ENCODE measurements at places on chromosomes 4 and X.

- no peak for DNase-seq
Measured at GRCh38 chr4:177737387-177737940, 295.2 kb upstream of the AGA start.

GRCh38 chrX:41607264-41607832 is 81.4 kb upstream of the GPR34 start:
- DNase-seq = no peak

- no peak for DNase-seq
Measured at GRCh38 chr4:157121401-157121800, 45.5 kb downstream of the GLRB start.

DNA sequence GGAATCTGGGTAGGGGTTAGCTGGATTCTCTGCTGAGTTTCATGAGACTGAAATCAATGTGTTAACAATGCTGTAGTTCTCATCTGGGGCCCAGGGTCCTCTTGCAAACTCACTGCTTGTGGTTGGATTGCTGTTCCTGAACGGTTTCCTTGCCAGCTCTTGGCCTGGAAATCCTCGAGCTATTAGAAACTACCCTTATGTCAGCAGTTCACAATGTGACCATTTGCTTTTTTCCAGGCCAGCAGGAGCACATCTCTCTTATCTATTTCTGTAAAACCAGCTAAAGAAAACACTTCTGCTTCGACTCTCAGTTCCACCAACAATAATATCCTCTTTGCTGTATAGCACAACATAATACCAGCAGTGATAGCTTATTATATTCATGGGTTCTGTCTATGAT is 140.1 kb upstream of the TRAM1L1 start:
- no peak for DNase-seq

- DNase-seq = no peak
Measured at GRCh38 chr4:859496-859895, 33.6 kb upstream of the CPLX1 start.

- no peak for DNase-seq
Measured at GRCh38 chrX:8042304-8042703, 115.1 kb upstream of the PNPLA4 start.

DNA sequence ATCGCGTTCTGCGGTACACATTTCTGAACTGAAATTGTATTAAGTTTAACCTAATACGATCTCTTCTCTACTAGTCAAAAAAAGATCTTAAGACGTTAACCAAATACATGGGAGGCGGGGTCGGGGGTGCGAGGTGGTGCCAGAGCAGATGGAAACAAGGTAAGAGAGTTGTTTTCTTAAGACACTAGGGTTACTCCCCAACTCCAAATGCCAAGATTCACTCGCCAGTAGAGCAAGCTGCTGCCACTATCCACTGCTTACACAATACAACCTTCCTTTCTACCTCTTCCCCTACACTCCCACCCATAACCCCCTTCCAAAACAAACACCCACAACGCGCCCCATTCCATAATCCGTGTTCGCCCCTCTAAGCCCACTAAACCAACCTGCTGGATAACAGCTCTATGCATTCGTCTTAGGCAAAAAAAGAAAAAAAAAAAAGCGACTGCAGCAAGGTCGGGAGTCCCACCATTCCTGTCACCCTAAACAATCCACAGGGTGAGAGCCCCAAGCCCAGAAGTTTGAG is 1.3 kb downstream of the LCORL start:
- no peak for DNase-seq

GRCh38 chrX:129696463-129697155 is 41.9 kb upstream of the APLN start:
- DNase-seq = no peak

- peak; percentile 79 for DNase-seq
Measured at GRCh38 chr4:143230683-143231082, 46.0 kb downstream of the USP38 start.

- DNase-seq = no peak
Measured at GRCh38 chrX:38929966-38930421, 128.7 kb downstream of the MID1IP1 start.

Data from inflammatory macrophage treated with lipopolysaccharide for 1 hour (primary cell).